ENCODE measurements at places on chromosomes 5 and 9.

- DNase-seq: no peak
Observed at GRCh38 chr5:129511291-129511690, 51.2 kb downstream of the ADAMTS19 start.

DNA sequence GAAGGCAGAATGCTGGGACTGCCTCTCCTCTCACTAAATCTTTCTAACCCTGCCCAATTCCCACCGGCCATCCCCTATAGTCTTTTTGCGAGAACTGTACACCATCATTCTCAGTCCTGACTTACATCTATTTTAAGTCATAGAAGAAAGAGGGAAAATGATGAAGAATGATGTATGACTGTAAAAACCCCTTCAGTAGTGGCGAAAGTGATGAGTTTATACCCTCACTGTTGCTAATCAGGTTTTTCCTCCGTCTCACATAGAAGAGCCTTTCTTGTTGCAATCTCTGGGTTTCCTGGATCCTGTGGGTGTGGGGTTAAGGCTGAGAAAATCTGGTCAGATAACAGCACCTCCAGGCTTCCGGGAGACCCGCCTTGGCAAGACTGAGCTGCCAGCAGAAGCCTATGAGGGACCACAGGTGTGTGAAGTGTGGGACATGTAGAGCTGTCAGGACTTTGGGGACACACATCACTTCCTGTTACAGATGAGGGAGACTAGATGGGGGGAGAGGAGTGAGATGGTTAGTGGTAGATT is 147.1 kb upstream of the SLC12A2 start:
- no peak for DNase-seq

- no peak for DNase-seq
Observed at GRCh38 chr5:149452665-149453617, 73.8 kb upstream of the IL17B start.

DNA sequence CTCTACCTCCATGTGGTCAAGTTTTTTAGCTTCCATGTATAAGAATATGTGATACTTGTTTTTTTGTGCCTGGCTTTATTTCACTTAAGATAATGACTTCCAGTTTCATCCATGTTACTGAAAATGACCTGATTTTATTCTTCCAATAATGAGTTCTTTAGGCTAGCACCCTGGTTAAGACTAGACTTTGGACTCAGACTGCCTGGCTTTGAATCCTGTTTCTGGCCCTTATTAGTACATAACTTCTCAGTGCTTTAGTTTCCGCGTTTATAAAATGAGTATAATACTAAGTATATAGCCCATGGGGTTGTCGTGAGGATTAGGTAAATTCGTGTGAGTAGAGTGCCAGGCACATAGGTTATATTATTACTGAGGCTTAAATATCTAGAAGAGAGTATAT is 18.5 kb downstream of the KIAA1958 start:
- DNase-seq: no peak

DNA sequence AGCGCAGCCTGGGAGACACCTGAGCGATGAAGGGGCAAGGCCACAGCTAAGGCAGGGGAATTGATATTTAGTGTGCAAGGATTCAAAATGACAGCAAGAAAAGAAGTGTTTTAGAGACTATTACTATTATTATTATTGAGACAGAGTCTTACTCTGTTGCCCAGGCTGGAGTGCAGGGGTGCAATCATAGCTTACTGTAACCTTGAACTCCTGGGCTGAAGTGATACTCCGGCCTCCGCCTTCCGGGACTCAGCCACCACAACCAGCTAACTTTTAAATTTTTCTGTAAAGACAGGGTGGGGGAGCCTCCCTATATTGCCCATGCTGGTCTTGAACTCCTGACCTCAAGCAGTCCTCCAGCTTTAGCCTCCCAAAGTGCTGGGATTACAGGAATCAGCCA is 3.3 kb upstream of the GRHPR start:
- DNase-seq: no peak

GRCh38 chr5:139277171-139277570 is 16.4 kb upstream of the MATR3 start:
- DNase-seq: no peak

- DNase-seq: no peak
Observed at GRCh38 chr9:79184831-79185230, 386.9 kb upstream of the TLE4 start.

DNA sequence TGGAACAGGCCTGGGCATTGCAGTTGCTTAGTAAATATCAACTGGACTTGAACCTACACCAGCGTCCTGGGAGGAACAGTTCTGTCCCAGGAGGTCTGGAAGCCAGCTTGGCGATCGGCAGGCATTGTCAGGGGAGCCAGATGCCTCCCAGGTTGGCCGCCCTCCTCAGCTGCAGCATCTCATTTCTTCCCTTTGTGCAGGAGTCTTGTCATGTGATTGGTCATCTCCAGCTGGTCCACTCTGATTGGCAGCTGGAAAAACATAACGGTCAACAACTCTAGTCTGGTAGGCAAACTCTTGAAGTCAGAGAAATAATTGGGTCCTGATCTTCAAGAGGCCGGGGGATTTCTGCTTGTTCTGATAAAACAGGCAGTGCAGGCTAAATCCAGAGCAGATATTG is 29.6 kb upstream of the NCS1 start:
- no peak for DNase-seq

- no peak for DNase-seq
Observed at GRCh38 chr5:59430066-59430685, 463.4 kb downstream of the PDE4D start.

DNA sequence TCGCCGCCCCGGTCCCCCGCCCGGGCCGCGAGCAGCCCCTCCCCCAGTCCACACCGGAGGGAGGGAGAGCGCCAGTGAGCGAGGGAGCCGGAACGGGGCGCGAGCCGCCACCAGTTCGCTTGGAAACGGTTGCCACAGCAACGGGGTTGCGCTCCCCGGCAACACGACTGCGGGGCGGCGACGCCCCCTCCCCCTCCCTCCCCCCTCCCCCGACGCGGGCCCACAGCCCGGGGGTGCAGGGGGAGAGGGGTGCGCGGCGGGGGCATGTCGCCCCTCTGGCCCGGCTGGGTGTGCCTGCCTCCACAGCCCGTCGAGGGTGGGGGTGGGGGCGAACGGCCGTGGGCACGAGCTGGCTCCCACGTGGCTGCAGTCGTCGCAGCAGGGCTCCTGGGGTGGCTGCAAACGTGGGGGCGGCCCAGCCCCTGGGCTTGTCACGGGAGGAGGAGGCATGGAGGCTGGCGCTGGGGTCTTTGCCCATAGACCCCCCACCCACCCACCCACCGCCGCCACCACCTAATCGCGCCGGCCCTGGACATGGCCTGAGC is 524 bp downstream of the PRR7 start:
- peak; percentile 36 for DNase-seq

DNA sequence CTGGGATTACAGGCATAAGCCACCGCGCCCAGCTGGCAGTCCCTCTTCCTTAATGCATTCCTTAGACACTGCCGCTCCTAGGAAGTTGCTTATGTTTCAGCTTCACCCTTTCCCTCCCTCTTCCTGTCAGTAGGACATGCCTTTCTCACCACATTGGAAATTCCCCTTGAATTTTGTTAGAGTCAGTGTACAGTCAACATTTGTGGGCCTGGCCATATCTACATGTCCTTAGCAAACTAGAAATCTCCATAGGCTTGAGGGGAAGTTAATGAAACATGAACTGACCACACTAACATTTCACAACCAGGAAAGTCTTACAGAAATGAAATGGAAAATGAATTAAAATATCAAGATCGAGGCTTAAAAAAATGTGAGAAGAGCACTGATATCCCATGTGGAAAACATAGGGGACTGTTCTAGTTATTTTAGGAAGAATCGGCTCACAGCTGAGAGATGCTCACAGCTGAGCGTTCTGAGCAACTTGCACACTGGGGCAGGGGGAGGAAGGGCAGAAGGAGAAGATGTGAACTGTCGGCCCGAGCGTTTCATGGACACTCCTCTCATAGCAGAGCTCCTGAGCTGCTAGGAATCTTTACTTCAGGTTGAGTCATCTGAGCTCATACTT is 21.1 kb upstream of the LVRN start:
- DNase-seq: no peak

DNA sequence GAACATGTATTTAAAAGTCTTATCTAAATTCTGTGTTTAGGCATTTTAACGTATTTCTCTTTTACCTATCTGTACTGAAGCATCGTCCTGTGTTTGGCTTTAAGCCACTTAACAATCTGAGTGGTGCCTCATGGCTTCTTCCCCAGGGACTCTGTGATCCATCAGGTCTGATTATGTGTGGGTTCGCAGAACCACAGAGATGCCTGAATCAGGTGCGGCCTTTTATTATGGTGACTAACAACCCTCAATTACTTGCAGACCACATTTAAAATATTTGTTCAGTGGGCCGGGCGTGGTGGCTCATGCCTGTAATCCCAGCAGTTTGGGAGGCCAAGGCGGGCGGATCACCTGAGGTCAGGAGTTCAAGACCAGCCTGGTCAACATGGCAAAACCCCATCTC is 39.6 kb upstream of the SAP30L start:
- no peak for DNase-seq

- DNase-seq: no peak
Observed at GRCh38 chr5:5542654-5543053, 120.2 kb downstream of the ICE1 start.

DNA sequence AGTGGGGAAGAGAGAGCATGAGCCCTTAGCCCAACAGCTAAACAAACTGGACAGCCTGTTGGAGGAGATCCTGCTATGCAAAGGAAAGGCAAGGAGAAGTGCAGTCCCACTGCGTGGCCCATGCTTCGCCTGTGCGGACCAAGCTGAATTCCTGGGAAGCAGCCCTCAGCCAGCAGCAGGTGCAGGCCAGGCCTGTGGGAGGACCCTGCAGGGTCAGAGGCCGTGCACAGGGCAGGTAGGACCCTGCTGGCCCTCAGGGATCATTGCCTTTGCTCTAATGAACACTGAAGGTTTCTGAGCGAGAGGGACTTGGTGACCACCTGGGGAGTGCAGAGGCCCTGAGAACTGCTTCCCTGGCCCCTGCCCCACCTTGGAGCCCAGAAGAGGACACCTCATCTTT is 6.0 kb upstream of the SLC6A19 start:
- DNase-seq: no peak

- DNase-seq: no peak
Observed at GRCh38 chr5:163670036-163670435, 164.6 kb downstream of the MAT2B start.

DNA sequence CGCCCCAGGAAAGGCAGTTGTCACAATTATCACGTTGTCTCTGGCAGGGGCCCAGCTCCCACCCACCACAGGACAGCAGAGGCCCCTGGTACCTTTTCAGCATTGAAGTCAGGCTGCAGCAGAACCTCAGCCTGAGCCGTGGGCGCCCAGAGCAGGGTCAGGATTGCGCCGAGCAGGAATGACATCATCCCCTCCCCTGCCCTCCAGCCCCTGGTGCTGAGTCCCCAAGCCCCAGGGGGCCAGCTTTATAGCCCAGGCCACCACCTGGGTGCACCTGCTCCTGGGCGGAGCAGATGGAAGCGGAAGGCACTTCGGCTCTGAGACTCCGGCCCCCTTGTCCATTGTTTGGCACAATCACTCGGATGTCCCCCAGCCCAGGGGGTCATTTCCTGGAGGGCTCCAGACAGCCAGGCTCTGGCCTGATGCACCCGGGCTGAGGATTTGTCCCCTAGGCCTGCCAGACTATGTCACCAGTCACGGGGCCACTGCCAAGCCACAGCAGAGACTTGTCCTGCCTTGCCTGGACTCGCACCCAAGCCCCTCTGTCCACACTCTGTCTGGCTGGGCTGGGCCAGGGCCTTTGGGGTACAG is at the start of gene LCN15:
Gene LCN15 (minus strand): TSS at position 218 of the 591 bp plus-strand sequence. CDS start 30 bp downstream, at position 188.
- DNase-seq: no peak

DNA sequence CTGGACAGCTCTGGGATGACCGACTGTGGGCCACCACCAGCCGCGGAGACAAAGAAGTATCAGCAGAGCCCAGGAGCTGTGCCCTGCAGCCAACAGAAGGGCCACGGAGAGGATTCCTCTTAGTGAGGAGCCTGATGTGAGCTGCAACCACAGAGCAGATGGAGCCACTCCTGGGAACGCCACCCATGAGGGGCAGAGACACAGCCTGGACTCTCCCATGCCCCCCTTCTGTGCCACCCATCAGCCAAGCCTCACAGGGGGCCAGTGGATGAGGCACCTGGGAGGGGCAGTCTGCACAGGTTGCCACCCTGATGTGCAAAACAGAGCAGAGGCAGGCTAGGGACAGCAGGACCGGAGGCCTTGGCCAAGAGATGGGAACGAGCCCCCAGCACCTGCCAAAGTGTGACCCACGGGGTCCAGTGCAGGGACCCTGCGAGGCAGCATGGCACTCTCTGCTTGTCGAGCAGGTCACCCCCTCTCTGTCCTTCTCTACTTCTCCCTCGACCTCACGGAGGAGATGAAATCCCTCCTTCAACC is 380.7 kb upstream of the IRX1 start:
- no peak for DNase-seq

DNA sequence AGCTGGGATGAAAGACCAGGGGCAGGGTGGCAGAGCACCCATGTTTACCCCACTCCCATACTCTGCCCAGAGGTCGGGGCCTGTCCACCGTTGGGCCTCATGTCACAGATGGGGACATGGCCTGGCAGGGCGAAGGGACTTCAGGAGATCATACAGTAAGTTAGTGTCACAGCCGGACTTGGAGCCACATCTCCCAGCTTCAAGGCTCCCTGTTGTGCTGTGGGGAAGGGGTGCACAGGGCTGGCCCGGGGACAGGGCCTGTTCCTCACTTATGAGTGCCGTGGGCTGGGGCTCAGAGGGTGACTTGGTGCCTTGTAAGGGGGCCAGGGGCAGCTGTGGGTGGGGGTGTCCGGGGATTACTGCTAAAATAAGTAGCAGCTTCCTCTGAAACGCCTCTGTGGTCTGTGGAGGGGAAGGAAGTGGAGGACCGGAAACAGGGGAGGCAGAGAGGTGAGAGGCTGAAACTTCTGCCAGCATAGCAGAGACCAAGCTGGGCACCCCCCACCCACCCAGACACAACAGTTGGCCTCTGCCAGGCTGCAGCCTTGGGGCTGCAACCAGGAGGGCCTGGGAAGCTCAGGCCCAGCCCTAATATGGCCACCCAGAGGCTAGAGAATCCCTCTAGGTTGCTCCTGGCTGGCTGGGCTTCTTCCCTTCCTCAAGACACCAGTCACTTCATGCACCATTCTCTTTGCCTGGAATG is 41.1 kb upstream of the NEK6 start:
- DNase-seq: no peak

GRCh38 chr5:37751227-37751626 is 88.6 kb downstream of the GDNF start:
- DNase-seq: no peak

- no peak for DNase-seq
Observed at GRCh38 chr9:125233678-125234077, 7.5 kb downstream of the HSPA5 start.

DNA sequence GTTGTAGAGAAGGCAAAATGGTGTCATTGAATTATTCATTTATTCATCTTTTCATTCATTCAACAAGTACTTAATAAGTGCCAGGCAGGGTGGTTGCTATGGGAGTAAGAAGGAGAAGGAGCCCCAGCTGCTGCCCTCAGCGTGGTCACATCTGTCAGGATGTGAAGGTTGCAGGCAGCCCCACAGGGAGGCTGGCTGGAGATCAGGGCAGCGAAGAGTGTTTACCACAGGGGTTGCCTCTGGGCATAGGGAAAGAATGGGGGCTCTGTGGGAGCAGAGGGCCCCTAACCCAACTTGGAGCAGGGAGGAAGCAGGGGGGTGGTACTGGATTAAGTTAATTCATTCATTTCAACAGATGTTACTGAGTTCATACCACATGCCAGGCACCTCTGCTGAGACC is 6.0 kb downstream of the PCDH12 start:
- DNase-seq: no peak
